Left renal cortex interstitium (tissue), 4 donors: ENCODE measurements at places on chromosomes 12 and 14. TPM values are rescaled to one million over a fixed set of nuclear protein-coding genes. Genes with fewer than 3 reads are reported as not detected.

Gene P2RX7
- 0.73 TPM for polyA plus RNA-seq

Gene RASAL1
- 8.7 TPM for polyA plus RNA-seq

Gene THAP2
- 14.4 TPM for polyA plus RNA-seq

Gene CEBPE
- polyA plus RNA-seq = not detected

Gene FBXL14
- polyA plus RNA-seq = 16.7 TPM

Gene NRXN3
- 5.4 TPM for polyA plus RNA-seq

Gene GIT2
- polyA plus RNA-seq = 54.7 TPM

Gene GNB3
- 3.1 TPM for polyA plus RNA-seq

Gene TPH2
- not detected for polyA plus RNA-seq

Gene SIX4
- polyA plus RNA-seq = 6.5 TPM

Gene KCNK13
- 0.13 TPM for polyA plus RNA-seq

Gene MSRB3
- polyA plus RNA-seq = 24.6 TPM

Gene CLEC9A
- polyA plus RNA-seq = 0.25 TPM

Gene IAPP
- not detected for polyA plus RNA-seq

Gene FOXG1
- polyA plus RNA-seq = 0.04 TPM

Gene PSMD9
- polyA plus RNA-seq = 53.6 TPM

Gene KLRB1
- 3.8 TPM for polyA plus RNA-seq

Gene RAD51AP1
- polyA plus RNA-seq = 24.4 TPM

Gene NOC4L
- polyA plus RNA-seq = 21.2 TPM

Gene KDM2B
- polyA plus RNA-seq = 64.1 TPM

Gene TMEM179
- 1.2 TPM for polyA plus RNA-seq

Gene GLTP
- 41.7 TPM for polyA plus RNA-seq
